ENCODE measurements at places on chromosomes 4 and X.

DNA sequence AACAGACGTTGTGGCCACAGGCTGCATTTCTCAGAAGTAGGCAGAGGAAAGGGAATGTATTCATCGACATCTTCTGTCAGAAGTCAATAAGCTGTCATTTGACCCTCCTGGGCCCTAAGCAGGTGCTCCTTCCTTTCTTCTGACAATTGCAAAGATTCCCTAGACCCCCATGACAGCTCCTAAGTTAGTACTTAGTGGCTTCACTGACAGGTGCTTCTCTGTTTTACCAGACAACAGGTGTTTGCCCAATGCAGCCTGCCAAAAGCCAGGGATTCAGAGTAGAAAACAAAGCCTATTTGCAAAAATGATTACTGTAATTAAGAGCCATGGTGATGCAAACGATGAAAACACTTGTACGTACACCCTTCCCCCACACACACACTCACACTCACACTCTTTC is 7.5 kb upstream of the FGF5 start:
- DNase-seq = no peak

DNA sequence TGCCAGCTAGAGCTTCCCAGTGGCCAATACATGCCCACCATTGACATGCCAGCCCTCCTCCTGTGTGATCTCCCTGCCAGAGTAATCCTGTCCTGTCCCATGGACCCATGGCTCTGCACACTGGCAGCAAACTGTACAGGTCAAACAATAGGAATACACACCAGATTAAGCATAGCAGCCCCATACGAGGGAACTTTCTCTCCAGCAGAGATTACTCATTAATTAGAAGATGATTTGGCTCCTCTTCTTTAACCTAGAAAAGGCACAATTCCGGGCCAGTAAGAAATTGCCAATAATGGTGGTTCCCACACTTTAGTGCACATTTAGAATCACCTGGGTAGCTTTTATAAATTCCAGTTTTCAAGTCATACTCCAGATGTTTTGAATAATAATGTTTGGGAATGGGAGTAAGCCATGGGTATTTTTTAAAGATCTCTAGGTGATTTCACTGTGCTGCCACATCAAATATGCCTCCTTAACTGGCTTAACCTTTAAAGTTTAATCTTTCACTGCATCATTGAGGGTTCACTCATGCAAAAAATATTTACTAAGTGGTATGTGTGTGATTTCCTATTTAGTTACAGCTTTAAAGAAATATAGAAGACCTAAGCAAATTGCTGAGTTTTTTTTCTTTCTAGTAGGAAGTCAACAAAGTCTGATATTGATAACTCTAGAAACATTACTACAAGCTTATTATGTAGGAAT is 277.6 kb upstream of the NWD2 start:
- DNase-seq = no peak

DNA sequence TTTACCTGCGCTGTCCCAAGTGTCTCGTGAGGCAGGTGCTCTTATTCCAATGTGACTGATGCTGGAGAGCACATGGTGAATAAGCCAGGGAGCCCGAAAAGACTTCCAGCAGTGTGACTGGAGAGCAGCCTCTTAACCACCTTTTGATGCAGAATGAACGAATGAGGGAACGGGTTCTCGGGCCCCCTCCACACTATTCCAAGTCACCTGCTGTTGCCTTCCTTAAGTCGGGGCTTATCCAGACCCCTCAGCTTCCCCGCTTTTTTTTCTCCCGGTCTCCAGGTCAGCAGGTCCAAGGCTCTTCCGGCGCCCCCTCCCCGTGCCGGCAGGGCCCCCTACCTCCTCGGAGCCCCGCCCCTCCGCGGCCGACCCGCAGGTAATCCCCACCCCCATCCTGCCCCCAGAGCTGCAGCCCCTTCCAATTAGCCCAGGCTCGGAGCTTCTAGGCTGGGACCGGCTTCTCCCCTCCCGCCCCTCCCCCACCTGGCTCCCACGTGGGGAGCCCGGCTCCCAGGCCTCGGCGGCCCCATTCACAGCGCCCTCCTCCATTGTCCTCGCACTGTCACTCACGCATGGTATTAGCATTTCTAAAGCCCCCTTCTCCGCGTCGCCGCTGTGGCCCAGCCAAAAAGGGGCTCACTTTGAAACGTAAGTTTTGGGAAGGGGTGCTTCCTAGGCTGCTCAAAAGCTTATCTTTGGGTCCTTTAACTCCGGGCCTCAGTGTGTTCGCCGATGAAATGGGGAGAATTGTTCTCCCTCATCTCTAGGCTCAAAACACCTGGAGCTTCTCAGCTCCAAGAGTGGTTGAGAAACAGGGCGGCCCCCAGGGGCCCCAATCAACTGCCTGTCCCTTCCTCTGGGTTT is 56.2 kb upstream of the PJA1 start:
- no peak for DNase-seq

- DNase-seq = no peak
Observed at GRCh38 chrX:107673933-107674479, 45.7 kb downstream of the PRPS1 start.

DNA sequence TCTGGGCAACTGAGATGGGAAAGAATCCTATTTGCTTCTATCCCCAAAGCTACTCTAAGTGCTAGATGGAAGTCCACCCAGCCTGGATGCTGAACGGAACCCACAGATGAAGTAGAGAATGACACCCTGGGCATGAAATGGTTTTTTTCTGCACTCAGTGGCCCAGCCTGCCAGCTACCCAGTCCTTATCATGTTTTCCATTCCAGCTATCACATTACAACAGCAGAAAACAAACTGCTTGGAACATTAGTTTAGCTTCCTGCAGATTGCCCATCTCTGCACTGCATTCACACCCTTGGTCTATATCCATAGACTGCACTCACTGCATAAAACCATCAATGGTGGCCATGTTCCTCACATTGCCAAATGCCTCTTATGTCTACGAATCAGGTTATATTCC is 79.1 kb downstream of the NYX start:
- DNase-seq = no peak

DNA sequence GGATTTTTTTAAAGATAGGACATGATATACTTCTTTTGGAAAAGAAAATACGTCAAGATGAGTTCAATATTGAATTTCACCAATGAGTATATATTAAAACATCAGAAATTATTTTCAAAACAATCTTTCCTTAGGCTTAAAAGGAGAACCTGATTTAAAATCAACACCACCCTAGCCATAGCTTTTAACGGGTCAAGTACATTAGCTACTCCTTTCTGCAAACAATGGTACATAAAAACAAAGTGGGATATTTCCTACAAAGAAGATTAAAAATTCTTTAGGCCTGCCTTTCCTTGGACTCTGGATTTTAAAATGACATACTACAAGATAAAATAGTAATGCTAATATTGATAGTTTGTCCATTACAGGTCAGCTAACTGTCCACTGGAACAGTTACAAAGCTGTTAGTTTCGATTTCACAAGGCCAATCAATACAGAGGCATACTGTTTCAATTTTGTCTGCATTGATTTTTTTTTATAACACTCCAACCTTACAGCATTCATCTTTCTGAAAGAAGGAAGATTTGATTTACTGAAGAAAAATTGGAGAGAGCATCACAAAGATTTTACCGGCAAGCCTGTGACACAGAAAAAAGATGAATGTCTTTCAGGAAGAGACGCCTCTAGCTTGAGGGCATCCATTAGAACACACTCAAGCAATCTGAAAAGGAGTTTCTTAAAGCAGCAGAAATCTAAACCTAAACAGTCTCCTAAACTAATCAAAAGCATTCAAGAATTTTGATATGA is 97.2 kb downstream of the MAB21L2 start:
- DNase-seq = no peak

DNA sequence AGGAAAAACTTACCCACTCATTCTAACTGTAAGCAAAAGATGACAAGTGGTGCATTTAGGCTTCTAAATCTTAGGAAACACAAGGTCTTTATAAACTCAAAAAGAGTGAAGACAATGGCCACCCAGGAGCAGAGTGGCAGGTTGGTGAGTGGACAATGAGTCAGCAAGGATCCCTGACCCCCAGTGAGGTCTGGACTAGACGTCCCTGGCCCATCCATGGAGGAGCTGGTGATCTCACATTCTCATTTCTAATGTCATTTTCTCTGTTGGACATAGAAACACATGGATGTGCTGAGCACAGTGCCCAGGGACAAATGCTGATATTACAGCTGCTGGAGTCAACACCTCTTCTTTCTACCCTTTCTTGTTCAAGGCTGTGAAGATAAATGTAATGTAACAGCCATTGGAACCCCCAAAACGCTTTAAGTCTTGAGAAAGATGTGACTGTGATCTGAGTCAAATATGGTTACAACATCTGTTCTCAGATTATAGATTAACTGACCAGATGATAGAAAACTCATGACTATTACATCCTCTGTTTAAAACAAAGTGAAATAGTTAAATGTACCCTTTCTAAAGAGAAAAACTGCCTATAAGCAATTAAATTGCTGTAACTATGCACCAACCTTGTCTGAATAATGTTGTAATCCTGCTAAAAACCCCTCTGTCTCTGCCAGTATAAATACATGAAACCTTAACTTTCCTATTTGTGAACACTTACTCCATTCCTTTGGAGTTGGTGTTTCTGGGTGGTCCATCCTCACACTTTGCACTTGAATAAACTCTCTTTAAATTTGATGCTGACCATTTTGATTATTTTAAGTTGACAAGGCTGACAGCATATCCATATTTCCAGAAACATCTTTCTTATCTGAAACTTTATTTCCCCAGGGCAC is 92.7 kb downstream of the USP46 start:
- no peak for DNase-seq

DNA sequence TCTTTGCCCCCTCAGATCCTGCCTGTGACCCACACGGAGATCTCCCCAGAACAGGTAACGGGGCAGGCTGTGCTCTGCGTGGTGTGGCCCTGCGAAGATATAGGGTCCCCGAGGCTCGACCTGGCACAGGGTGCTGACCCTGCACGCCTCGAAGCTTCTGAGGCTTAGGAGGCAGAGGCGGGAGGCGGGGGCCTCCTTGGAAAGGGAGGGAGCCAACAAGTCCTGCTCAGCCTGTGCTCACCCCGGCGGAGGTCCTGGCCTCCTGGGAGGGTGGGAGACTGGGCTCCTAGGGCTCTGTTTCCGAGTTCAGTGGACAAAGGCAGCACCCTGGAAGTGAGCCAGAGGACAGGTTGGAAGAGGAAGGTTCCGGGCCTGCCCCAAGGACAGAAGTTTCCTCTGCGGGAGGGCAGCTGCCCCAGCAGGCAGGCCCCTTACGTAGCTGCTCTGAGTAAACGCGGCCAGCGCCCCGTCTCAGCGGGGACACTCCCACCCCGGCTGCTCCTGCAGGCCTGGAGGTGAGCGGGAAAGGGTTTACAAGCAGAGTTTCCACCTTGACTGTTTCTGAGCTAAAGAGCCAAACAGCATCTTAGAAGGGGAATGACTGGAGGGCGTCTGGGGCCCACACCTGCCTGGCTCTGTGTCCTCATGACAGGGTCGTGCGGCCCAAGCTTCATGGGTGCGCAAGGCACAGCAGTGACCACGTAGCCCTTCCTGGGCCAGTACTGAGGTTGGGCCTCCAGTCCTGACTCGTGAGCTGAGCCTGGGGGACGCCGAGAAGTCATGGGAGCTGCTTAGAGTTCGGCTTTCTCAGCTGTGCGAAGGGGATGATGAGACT is 16.1 kb downstream of the TMEM175 start:
- no peak for DNase-seq

- DNase-seq = no peak
Observed at GRCh38 chr4:147586637-147587036, 30.6 kb upstream of the TMEM184C start.

GRCh38 chrX:139931646-139932072 is 1.2 kb downstream of the ATP11C start:
- no peak for DNase-seq

- no peak for DNase-seq
Observed at GRCh38 chrX:3697701-3698279, 15.7 kb downstream of the PRKX start.

- no peak for DNase-seq
Observed at GRCh38 chr4:143199503-143199902, 14.8 kb downstream of the USP38 start.

- DNase-seq = no peak
Observed at GRCh38 chr4:27006646-27007045, 146.0 kb downstream of the STIM2 start.

DNA sequence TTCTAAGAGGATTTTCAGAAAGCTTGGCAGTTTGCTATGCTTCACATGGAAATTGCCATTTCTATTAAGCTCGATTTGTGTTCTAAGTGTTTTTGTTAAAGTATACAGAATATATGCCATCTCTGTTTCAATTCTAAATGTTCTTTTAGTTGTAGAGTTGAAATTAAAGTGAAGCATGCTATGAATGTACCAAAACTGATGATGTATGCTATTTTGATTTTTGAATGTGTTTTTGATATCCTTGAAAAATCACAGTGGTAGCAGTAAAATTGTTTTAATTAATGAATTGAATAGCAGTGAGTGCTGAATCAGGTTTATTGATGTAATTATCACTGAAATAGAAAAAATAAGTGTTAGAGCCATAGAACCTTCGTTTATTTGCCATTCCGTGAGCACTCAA is 110.9 kb downstream of the TENM3 start:
- no peak for DNase-seq

GRCh38 chr4:55939421-55939820 is 9.3 kb upstream of the CEP135 start:
- DNase-seq = no peak

GRCh38 chr4:145735347-145735675 is 55.4 kb downstream of the C4orf51 start:
- no peak for DNase-seq

DNA sequence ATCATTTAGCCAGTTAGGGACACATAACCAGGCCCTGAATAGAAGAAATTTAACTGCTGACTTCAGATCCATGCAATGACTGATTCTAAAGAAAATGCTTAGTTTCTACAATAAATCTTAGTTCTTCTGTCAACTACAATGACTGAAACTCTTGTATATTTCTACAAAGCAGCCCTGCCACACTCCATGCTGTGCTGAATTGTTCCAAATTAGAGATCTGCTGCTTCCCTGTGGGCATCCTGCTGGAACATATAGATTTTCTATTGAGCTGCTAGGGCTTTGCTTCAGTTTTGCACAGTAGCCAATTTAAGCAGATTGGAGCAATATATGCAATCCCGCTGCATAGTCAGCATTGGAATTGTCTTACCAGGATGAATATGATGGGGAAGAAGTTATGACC is 312.8 kb upstream of the SMIM31 start:
- DNase-seq = no peak

DNA sequence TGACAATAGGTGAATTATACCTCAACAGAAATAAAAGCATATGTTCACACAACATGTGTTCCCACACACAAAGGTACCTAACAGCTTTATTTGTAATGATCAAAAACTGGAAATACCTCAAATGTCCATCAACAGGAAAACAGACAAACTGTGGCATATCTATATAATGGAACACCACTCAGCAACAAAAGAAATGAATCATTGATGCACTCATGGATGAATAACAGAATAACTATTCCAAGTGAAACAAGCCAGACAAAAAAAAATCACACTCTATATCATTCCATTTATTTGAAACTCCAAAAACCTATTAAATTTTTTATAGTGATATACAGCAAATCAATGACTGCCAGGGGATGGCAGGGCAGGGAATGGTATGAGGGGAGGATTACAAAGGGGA is 148.1 kb downstream of the PLS3 start:
- no peak for DNase-seq
